ENCODE measurements at places on chromosomes 2 and 18.
A peak's percentile ranks its signal among the peaks of the same experiment; 100 is the strongest.

- no peak for DNase-seq
These were observed 43.1 kb upstream of the SELENOI start for GRCh38 chr2:26302846-26303245.

DNA sequence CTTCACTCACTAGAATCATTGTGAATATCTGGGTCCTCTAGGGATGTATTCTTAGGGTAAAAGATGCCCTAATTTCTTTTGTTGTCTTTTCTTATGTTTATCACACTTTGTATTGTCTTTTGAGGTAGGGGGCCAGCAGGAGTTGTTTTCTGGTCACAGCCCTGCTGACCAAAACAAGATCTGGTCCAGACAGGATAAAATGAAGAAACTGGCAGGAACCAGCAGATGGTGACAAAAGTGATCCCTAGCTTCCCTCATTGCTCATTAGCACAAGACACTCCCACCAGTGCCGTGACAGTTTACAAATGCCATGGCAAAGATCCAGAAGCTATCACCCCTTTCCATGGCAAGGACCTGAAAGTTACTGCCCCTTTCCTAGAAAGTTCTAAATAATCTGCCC is 81.7 kb upstream of the CCDC85A start:
- DNase-seq, result no peak

DNA sequence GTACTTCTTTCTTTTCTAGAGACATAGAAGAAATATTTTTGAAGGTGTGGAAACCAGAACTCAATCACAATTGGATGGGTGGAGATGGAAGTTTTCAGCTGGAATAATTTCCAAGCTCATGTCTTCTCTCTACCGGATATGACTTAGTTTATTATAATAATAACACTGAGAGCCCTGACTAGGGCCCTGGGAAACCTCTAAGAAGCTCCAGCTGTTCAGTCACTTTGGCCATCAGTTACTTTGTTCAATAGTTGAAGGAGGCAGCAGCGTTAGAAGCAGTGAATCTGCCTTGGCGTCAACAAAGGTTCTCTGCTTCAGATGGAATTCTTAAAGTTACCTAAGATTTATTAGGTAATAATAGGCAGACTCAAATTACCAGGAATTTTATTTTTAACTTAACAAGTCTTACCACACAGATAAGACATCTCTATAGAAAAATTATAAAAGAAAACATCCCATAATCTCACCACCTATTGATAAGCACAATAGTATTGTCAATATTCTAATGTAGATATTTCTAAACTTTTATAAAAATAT is 293.8 kb upstream of the CHAC2 start:
- no peak for DNase-seq

DNA sequence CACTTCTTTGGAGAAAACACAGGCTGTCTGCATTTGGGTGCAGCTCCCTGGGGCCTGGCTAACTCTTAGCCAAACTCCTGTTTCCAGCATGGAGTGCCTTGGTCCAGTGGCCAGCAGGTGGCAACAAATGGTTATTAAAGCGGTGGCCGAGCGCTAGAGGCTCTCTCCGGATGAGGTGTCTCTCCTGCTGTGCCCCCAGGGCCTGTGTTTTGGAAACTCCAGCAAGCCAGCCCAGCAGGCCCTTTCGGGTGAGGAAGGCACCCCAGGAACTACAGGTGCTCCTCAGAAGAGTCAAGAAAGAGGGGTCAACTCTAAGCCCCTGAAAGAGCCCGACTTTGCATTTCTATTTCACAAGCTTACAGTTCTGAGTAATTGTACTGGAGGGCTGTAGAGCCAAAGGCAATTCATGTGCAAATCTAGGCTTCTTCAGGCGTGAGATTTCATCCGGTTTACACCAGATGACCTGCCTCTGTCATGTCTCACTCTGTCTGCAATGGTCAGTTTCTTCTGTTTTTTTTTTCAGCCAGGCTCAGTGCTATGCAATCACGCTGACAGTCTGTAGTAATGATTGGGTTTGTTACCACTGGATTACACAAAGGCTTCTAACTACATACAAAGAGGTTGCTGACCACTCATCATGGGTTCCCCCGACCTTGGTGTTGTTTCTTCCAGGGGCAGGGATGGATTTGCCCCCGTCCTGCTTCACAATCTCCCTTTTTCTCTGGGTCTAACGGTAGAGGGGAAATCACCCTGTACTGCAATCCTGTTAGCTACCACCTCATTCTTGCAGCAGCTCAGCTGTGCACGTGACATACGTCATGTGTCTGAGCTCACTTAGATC is 7.6 kb upstream of the CHRNA1 start:
- no peak for DNase-seq

DNA sequence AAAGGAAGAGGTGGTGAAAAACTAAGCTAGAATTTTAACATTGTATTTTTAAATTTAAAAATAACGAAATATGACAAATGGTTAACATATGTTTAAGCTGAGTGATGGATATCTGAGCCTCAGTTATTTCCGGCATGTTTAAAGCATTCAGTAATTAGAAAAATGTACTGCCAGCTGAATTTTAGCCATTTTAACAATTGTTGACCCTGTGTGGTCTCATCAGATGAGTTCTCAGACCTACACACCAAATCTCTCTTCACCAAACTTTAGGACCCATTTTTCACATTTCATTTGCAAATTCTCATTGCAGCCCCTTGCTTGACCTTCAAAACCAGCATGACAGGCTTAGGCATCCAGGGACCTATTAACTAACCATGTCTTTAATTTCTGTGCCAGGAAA is 91.5 kb upstream of the RGPD4 start:
- DNase-seq, result no peak

- no peak for DNase-seq
These were observed 172.7 kb upstream of the SMAD7 start for GRCh38 chr18:49123431-49123830.

DNA sequence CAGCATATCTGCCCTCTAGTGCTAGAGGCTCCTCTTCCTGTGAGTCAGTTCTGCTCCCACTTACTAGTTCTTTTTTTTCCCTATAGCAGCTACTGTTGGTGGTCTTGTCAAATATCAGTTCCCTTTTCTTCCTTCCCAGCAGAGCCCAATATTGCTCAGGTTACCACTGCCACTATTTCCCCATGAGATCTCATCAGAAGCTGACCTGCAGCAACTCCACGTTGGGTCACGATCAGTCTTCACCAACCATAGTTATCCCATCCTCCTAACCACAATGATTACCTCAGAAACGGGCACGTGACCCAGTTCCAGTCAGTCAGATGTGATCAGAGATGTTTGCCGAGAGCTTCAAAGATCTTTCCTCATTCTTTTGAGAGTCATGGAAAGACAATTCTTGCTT is 59.7 kb upstream of the CAPN13 start:
- no peak for DNase-seq

DNA sequence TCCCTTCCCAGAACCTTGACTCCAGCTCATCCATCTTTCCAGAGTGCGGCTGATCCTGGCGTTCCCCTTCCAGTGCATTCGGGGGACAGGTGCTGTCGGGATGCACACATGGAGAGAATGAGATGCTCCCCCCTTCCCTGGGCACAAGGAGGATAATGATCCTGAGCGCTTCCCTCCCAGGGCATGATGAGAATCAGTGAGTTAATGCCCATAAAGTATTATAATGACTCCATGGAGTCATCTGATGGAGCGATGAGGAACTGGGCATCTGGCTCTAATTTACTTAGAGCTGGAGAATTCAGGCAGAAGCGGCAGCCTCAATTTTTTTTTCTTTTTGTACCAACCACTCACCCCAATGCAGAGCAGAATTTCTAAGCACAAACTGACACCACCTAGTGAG is 79.6 kb upstream of the SKOR2 start:
- DNase-seq, result no peak

- no peak for DNase-seq
These were observed 294.7 kb upstream of the LRP1B start for GRCh38 chr2:142425551-142425950.

- DNase-seq, result peak; percentile 32
These were observed 1.1 kb upstream of the IMP4 start for GRCh38 chr2:130341562-130342019.

DNA sequence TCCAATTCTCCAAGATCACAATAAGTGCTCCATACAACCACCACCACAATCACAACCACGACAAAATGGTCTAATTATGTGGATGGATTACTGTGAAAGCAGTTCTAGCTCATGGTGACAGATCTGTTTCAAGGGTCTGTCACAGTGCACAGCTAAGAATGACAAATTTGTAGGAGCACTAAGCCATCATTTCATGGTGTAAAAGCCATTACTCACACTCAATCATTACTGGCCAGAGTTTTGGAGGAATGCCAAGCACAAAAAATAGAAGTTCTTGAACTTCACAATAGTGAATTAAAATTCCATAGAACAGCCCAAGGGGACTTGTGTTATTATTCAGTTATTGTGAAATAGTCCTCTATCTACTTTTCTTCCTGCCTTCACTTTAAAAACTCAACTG is 2.3 kb downstream of the CPS1 start:
- DNase-seq, result no peak

- DNase-seq, result no peak
These were observed 86.1 kb downstream of the ACVR1 start for GRCh38 chr2:157789933-157790511.

DNA sequence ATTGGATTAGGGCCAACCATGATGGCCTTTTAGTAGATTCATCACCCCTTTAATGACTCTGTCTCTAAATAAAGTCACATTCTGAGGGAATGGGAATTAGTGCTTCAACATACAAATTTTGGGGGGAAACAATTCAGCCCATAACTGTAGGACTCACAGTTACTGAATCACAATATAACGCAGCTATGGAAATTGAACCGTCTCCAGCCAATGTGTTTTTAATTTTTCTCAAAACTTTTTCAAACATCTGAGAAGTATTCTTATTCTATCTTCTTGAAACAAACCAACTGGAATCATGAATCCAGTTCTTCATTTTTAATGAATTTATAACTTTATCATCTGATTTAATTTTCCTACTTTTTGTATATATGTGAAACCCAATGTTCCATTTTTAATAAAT is 373.1 kb upstream of the SYT4 start:
- no peak for DNase-seq

DNA sequence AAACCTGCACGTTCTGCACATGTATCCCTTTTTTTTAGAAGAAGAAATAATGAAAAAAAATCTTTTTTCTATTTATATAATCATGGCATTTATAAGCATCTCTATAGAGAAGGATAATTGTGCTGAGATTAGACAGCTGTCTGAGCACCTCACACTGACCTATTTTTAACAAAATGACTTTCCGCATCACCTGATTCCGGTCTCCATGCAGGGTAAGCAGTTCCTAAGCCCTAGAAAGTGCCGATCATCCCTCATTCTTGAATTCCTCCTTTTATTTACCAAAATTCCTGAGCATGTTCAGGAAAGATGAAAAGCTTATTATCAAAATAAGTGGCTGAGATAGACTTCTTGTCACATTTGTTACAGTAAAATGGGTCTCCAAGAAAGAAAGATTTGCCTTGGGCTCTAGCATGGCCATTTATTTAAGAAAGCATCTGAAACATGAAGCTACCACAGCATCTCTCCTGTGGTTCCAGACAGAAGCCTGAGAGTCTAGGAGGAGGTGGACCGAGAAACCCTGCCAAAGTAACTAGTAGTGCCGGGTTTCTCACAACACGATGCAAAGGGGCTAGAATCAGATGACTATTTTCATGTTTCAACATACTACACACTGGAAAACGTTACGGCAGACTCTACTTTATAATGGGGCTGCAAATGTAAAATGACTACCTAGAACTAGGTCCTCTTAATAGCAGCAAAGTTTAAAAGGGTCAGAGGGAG is 670 bp downstream of the GKN1 start:
- DNase-seq, result no peak

GRCh38 chr18:26383454-26384270 is 157.4 kb downstream of the TAF4B start:
- peak; percentile 25 for DNase-seq

- DNase-seq, result no peak
These were observed 20.5 kb upstream of the RPL37A start for GRCh38 chr2:216478151-216478550.

GRCh38 chr18:51503351-51503750 is 305.9 kb upstream of the MEX3C start:
- no peak for DNase-seq

DNA sequence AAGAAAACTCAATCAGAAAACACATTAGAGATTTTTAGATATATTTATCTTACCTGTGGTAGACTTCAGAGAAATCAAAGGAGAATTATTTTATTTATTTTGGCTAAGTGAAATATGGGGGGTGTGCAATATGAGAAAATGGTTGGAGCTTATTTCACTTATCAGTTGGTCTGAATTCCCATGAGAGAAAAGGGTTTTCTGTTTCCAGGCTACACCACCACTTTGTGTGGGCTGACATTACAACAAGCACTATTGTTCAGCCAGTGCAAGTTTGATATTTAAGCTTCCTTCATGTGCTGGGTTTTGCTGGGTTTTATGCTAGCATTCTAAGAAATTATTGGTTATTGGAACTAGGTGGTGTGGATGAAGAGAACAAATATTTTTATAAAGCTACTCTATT is 33.5 kb downstream of the RMND5A start:
- DNase-seq, result no peak

DNA sequence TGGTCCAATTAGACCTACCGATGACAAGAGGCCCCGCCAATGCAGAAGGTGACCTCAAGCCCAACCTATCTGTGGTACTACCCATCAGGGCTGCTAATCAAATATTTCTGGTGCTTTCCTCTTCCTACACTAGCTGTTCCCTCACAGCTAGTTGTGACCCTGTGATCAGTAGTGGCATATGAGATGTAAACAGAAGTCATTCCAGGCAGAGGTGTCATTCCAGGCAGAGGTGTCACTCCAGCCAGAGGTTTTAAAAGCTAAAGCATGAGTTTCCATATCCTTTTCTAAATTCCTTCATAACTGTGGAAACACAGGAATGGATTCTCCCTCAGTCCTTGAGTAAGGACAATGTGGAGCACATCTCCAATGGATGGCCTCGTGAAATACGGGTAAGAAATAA is 110.9 kb upstream of the DNAJC10 start:
- DNase-seq, result no peak

DNA sequence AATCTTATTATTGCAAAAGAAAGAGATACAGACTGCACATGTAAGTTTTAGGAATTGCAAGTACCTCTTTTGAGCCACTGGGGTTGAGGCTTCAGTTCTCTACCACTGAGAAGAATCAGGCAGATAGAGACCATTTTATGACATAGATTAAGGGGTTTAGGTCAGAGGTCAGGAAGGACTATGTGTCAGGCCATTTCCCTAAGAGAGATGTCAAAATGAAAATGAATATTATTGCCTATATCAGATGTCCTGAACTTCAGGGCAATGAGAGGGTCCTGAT is 113.7 kb downstream of the GATA6 start:
- DNase-seq, result no peak

DNA sequence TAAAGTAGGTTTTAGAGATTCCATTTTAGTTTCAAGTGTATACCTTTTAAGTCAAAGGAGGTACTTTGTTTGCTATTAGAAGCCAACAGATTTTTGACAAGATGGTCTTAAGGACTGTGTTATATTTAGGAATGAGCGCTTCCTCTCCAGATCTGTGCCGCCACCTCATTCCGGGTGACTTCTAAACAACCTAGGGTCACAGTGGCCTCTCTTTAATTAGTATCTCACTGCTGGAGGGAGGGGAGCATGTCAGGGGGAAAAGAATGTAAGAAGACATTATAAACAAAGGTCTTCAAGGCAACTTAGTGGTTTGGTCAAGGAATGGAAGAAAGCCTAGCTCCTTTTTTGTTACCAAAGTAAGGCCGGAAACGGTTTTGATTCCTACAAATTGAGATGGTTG is 67.0 kb downstream of the RBMS1 start:
- no peak for DNase-seq

Measured in CD4-positive, alpha-beta T cell treated with Interleukin-15 for 4 hours (primary cell).